Mucosa of descending colon (tissue), 3 donors: ENCODE measurements at places on chromosomes 6 and 20. TPM values are rescaled to one million over a fixed set of nuclear protein-coding genes. Genes with fewer than 3 reads are reported as not detected.

DNA sequence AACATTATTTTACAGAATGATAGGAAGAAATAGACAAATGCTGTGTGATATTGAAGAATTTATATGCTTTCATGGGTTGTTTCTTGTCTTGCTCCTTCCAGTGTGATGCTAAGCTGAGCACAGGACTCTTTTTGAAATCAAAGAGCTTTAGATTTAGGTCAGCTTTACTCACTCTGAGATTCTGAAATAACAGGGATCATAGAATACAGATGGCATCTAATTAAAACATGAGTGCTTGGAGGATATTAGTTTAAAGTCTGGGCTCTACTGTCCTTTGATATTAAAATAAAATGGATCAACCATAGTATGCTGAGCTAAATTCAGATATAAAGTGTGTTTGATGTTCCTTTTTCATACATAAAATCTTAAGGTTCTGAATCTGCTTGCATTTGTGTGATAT, 29.6 kb downstream of the MLIP start:
- no peak for DNase-seq

DNA sequence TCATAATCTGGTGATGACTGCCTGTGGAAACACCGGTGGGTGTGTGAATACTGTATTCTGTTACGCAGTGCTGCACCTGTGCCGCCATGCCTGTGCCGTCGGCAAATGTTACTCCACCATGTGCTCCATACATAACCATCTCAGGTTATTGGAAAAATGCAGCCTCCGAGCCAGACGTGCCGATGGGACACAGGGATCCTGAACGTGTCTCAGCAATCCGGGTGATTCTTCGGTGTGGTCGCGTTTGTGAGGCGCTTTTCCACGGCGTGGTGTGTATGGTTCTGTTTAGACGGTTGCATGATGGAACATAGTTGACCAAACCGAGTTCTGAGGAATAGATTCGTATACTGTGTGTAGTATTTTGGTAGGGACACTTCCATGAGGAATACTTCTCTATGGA, 130.3 kb downstream of the SMOC2 start:
- DNase-seq: no peak

The KIF25 gene
- total RNA-seq: 0.41 TPM

- DNase-seq: no peak
Observed at GRCh38 chr6:1479095-1479494, 89.7 kb downstream of the FOXF2 start.
